Activated CD4-positive, alpha-beta T cell treated with anti-CD3 and anti-CD28 coated beads, Interleukin-2, amount 10 ng/mL, durations not matched to agents 24 days and 14 days (primary cell): ENCODE measurements at places on chromosomes 2 and 18.
A peak's percentile ranks its signal among the peaks of the same experiment; 100 is the strongest.

- no peak for DNase-seq
Observed at GRCh38 chr2:21371499-21372003, 247.8 kb downstream of the TDRD15 start.

DNA sequence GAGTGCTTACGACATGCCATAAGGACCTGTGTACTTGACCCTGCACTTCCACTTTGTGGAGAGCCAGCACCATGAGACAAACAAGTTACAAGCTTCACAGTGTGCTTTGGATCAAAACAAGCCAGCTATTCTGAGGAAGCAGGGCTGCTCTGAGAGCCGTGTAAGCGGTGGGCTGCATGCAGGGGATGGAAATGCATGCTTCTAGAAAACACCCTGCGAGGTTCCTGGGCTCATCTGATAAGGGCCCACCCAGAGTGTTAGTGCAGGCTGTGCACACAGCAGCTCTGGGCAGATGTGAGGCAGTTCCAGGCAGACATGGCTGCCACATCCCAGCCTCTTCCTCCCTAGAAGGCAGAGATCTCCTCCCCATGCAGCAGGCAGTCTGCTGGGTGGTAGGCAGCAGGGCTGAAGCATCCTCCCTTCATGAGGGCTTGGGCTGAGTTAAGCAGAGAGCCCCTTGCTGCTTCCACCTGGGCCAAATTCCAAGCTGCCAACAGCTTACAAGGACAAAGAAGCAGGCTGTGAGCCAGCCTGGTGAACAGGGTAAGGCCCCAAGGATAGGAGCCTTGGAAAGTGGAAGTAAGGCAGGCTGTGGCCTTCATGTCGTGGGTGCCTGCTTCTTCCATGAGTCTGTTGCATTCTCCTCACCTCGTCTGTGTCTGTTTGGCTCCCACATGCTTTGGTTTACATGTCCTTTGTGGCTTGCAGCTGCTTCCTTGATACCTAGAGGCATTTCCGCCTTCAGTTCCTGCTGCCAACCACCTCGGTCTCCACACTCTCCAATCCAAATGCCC is 7.7 kb downstream of the PSD4 start:
- DNase-seq, result no peak

GRCh38 chr2:239946562-239946863 is 78.6 kb downstream of the NDUFA10 start:
- no peak for DNase-seq

GRCh38 chr2:233871432-233871831 is 3.2 kb upstream of the MSL3B start:
- DNase-seq, result no peak

DNA sequence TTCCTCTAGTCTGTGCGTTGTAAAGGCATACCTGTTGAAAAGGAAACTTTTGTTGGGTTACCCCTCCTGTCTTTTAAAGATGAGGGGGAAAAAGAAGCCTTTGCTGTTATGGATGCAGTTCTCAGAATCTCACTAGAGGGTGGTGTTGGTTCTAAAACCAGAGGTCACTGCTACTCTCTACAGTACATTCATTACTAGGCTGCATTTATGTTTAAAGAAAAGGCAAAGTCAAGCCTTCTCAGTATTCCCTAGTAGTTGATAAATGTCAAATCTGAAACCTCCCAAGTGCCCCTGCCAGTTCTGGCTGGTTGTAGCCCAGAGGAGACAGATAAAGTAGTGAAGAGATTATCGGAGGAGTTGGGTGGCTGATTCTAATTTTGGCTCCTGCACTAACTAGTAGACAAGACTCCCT is 1.4 kb upstream of the PLCL1 start:
- peak; percentile 80 for DNase-seq

- DNase-seq, result no peak
Observed at GRCh38 chr2:28979576-28980366, 1.3 kb upstream of the TOGARAM2 start.

- DNase-seq, result no peak
Observed at GRCh38 chr18:13389491-13390131, 171.1 kb downstream of the LDLRAD4 start.

GRCh38 chr2:227971619-227972230 is 100.3 kb downstream of the DAW1 start:
- no peak for DNase-seq

GRCh38 chr18:27540111-27540510 is 355.0 kb upstream of the CHST9 start:
- DNase-seq, result no peak

GRCh38 chr2:99975386-99975785 is 167.0 kb downstream of the AFF3 start:
- DNase-seq, result no peak

GRCh38 chr2:80869858-80870438 is 565.4 kb upstream of the LRRTM1 start:
- no peak for DNase-seq

GRCh38 chr2:195575879-195576401 is 81.1 kb upstream of the SLC39A10 start:
- no peak for DNase-seq

- DNase-seq, result no peak
Observed at GRCh38 chr2:149739883-149740265, 152.3 kb upstream of the MMADHC start.

- peak; percentile 65 for DNase-seq
Observed at GRCh38 chr2:215436705-215437565, 1.1 kb upstream of the FN1 start.

DNA sequence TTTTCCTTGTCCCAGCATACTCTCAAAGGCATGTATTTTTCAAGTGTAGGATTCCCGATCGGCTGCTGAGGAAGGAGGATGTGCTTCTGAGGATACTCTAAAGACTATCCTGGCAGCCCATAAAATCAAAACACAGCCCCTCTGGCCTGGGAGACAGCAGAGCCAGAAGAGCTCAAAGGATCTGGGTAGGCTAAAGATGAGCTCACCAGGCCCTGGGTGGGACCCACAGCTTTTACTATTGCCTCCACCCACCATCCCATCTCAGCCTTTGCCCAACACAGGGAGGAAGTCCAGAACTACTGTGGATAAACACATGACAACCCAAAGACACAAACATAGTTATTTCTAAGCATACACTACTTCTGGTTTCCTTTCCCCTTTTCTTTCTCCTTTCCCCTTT is 79.1 kb upstream of the ZFP36L2 start:
- DNase-seq, result no peak

DNA sequence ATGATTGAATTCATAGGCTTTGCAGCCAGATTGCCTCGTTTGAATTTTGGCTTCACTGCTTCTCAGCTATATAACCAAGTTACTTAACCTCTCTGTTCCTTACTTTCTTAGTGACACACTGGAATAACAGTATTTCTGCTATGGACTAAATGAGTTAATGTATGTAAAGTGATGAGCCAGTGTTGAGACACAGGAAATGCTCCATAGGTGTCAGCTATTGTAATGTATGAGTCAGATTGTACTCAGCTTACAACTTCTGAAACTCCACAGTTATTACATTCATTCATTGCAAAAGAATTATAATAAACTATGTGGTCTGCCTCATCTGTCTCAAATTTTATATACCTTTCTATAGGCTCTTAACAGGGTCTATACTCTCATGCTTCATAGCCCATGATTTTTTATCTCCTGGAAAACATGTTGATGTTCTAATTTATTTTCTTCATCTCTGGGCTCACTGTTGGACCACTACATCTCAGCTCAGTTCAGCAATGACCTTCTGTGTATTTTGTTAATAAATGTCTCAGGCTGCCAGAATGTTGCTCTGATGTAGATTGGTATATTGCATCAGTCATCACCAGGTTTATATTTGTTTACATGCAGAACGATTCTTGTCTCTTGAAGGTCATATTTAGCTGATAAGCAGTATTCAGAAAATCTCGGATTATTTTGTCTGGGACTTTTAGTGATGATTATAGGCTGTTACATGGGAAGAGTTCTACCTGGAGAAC is 76.2 kb downstream of the MAP3K20 start:
- DNase-seq, result no peak

- no peak for DNase-seq
Observed at GRCh38 chr2:231810905-231811304, 24.7 kb downstream of the COPS7B start.

- no peak for DNase-seq
Observed at GRCh38 chr2:143842836-143843235, 677.1 kb downstream of the ZEB2 start.

GRCh38 chr2:187964746-187965145 is 326.9 kb upstream of the GULP1 start:
- no peak for DNase-seq

- DNase-seq, result no peak
Observed at GRCh38 chr2:72040629-72041571, 106.8 kb downstream of the CYP26B1 start.

GRCh38 chr2:190649798-190650390 is 1.0 kb downstream of the NAB1 start:
- peak; percentile 66 for DNase-seq

DNA sequence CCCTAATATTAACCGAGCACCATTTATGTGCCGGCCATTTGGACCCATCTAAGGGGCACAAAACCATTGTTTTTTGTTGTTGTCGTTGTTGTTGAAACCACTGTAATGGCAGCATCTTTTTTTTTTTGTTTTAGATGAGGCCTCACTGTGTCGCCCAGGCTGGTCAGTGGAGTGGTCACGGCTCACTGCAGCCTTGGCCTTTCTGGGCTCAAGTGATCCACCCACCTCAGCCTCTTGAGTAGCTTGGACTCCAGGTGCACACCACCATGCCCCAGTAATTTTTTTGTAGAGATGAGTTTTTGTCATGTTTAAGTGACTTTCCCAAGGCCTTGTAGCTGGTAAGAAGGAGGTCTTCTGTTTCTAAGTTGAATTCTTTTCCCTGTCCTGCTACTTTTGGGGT is 33.0 kb downstream of the ASAP2 start:
- no peak for DNase-seq

DNA sequence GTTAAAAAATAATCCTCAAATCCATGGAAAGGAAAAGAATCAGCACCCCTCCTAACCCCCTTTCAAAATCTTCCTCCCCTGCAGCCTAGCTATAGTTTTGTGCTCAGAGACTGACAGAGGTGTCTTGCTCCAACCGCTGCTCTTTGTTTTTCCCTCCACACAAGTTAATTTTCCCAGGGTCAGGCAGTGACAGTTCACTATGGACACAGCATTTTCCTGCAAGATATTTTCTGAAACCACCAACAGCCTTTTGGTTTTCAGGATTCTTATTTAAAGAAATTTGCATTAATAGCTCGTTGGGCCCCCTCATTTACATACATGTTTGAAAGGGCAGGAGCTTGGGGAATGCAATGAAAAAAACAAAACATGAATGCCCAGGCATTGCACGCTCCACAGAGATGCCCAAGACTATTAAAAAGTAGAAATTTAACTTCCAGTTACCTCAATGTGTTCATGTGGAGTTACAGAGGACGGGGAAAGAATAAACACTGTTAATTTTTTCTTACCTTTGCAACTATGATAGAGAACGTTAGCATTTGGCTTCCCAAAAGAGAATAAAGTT is 71.4 kb upstream of the CXCR4 start:
- DNase-seq, result no peak

DNA sequence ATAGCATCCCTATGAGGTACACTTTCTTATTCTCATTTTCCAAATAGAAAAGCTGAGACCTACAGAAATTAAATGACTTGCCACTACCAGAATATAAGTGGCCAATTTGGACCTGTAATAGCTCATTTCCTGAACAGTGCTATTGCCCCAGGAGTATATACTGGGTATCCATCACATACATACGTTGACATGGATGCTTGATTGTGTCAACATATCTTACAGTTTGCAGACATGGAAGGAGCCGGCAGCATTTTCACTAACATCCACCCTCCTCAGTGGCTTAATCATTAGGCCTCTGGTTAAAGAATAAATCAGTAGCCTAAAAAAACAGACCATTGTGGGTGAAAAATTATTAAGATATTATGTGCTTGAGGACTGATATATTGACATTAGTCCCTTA is 829.3 kb downstream of the LRP1B start:
- DNase-seq, result no peak

- DNase-seq, result no peak
Observed at GRCh38 chr2:226849349-226849748, 13.5 kb downstream of the RHBDD1 start.

DNA sequence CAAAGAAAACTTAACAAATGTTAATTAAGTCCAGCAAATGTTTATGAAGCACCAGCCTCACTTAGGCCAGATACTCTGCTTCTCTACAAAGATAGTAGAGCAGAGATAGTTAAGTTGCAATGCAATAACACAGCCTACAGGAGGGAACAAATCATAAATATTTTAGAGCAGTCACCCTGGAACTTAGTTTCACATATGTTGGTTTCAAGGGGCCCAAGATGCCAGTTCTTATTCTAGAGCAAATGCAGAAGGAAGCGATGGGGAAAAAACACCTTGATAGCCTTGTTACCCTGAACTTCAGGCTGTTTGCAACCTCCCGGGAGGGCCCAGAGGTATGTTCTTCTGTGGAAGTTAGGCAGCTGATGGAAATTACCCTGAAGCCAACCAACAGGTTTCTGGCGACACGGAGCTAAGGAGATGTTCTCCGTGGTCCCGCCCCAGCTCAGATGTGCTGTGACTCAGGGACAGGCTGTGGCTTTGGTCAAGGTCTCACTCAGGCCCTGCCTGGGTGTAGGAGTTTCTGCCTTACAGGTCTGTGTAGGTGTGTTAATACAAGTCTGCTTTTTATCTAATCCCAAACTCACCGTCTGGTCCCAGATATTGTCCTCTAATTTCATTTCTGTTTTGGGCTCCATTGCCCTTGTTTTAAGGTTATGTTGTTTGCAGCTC is 3.8 kb downstream of the CTIF start:
- DNase-seq, result no peak

GRCh38 chr2:215772003-215772402 is 241.3 kb downstream of the MREG start:
- DNase-seq, result no peak

DNA sequence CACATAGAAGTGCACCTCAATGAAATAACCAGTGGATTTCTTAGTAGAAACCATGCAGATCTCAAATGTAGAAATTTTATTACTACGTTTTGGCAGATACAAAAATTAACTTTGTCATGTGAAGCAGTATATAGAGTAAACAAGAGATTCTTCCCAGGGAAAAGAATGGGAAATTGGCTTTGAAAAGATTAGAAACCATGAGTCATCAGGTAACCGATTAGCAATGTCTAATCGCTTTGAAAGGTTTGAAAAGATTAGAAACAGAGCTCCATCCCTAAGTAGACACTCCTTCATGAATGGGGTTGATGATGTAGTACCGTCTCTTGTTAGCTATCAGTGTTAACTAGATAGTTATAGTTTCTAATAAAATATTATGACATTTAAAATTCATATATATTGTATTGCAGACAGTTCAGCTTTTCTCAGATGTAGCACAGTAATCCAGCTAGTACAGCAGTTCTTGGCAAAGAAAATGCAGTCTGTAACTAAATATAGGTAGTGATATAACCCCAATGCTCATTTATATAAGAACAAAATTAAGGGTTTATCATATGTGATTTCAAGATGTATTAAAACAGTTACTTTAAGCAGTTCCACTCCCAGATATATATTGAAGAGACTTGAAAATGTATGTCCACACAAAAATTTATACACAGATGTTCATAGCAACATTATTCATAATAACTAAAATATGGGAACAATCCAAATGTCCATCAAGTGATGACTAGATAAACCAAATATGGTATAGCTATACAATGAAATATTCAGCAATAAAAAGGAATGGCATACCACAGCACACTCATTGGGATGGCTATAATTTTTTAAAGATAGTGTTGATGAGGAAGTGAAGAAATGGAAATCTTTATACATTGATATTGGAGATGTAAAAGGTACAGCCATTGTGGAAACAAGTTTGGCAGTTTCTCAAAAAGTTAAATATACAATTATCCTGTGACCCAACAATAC is 113.9 kb downstream of the PTPN4 start:
- no peak for DNase-seq
